HCEC 1CT (cell line): ENCODE measurements at places on chromosomes 7 and 10.

DNA sequence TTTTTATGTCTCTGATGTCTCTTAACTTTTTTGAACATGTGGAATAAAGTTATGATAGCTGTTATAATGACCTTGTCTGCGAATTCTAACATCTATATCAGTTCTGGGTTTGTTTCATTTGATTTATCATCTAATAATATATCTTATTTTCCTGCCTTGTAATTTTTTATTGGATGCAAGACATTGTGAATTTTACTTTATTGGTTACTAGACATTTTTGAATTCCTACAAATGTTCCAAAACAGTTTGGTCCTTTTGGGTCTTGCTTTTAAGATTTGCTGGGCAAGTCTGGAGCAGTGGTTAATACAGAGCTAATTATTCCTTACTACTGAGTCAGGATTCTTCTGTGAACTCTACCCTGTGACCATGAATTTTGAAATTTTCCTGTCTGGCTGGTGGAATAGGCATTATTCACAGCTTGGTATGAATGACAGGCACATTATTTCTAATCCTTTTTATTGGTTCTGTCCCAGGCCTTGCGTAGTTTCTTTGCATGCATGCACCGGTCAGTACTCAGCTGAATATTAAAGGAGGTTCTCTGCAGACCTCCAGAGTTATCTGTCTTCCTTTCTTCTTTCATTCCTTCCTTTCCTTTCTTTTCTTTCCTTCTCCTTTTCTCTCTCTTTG lies 9.0 kb downstream of the CUTC start:
- DNase-seq, result peak; percentile 27

GRCh38 chr7:2172311-2173188 lies 60.2 kb downstream of the MAD1L1 start:
- peak; percentile 85 for DNase-seq

DNA sequence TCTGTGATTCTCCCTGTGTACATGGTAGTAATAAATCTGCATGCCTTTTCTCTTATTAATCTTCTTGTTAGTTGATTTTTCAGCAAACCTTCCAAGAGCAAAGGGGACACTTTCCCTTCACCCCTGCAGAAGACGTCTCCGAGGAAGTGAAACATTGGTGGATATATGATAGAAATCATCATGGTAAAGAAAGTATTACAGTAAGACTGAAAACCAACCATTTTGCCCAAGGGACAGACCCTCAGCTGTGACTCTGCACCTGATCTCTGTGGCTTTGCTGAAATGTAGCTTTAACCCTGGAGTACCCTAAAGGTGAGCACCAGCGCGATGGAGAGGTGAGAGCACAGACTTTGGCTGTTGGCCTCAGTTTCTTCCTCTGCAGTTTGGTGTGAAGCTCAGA lies 32.8 kb upstream of the MYO3A start:
- DNase-seq, result no peak

- no peak for DNase-seq
These were observed 8.9 kb upstream of the MRPS24 start for GRCh38 chr7:43877968-43878864.

GRCh38 chr7:128398016-128398840 lies 11.6 kb downstream of the IMPDH1 start:
- DNase-seq, result no peak

- peak; percentile 64 for DNase-seq
These were observed 32.3 kb downstream of the REEP3 start for GRCh38 chr10:63553473-63553872.

GRCh38 chr10:130485236-130485957 lies 349.2 kb downstream of the GLRX3 start:
- no peak for DNase-seq

DNA sequence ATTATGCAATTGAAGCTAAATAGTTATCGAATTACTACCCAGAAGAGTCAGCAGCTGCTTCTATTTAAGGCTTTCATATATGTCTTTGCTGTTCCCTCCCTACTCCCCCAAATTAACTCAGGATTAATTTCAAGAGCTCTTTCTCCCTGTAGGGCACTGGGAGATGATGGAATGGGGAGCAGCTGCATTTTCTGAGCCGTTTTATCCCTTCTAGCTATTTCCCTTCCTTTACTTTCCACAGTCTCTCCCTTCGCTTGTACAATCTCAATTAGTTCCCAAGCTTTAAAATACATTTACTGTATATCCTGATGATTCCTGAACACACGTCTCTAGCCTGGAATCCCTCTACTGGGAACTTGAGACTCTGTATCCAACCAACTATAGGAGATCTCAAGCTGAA lies 19.8 kb upstream of the TSPAN12 start:
- peak; percentile 28 for DNase-seq

GRCh38 chr7:39602351-39602750 lies 21.0 kb upstream of the RALA start:
- peak; percentile 71 for DNase-seq

- no peak for DNase-seq
These were observed 46.4 kb upstream of the KMT2E start for GRCh38 chr7:104967595-104967994.

DNA sequence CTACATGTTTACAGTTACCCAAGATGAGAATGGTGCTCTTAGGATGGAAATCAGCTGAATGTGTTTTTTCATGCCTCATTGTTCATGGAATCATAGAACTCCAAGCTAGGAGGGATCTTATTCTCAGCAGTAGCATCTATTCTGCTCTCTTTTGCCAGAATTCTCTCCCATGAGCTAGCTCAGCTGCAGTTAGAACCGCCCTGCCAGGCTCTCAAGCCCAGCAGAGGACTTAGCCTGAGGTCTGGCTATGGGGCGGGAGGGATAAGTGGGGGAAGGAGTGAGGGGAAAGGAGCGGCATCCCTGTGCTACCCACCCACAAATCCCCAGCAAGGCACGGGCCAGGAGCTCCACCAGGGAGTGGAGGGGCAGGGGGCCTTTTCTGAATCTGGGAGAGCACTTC lies 120.7 kb upstream of the PLXNA4 start:
- no peak for DNase-seq

DNA sequence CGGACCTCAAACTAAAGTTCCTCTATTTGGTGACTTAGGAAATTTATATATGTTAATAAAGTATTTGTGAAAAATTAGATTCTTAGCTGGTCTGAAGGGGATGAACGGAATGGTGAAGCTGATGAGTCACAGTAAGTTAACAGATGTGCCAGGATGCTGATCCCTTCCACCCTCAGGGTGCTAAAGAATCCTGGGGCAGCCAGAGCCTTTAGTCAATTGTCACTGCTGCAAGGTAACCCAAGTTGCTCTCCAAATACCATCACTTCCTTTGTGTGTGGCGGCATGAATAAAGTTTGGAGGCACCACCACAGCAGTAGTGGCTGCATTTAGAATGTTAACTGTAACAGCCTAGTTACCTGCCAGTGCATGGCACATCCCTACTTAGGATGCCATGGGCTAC lies 222.6 kb upstream of the PPP1R3A start:
- peak; percentile 20 for DNase-seq

DNA sequence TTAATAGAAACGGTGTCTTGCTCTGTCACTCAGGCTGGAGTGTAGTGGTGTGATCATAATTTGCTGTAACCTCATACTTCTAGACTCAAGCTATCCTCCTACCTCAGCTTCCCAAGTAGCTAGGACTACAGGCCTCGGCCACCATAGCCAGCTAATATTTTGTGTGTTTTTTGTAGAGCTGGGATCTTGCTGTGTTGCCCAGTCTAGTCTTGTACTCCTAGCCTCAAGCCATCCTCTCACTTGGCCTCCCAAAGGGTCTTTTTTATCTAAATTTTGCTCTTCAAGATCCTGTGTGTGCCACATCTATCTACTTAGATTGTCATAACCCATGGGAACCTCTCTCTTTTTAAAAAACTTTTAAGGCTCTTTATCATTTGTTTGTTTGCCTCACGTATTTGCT lies 50.5 kb downstream of the ANKIB1 start:
- no peak for DNase-seq

DNA sequence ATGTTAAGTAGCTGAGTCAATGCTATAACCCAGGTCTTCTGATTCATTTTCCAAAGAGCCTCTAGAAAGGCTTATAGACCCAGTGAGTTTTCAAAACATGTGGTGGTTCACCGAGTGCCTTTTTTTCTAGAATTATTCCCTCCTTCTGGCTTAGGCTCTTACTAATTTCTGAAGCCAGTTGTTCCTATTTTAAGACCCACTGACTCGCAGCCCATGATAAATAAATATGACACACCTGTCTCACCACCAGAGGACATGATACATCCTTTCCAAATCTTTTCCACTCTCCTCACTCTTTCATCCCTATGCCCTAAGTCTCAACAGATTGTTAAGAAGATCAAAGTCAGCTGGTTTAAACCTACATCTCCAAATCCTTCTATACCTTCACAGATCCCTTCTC lies 126.0 kb upstream of the WNT16 start:
- DNase-seq, result peak; percentile 48

- DNase-seq, result peak; percentile 2
These were observed 967.8 kb upstream of the SORCS1 start for GRCh38 chr10:108132303-108132702.

- DNase-seq, result no peak
These were observed 9.1 kb downstream of the FOXK1 start for GRCh38 chr7:4690953-4691856.

GRCh38 chr7:5350174-5350463 lies 67.4 kb downstream of the SLC29A4 start:
- no peak for DNase-seq

DNA sequence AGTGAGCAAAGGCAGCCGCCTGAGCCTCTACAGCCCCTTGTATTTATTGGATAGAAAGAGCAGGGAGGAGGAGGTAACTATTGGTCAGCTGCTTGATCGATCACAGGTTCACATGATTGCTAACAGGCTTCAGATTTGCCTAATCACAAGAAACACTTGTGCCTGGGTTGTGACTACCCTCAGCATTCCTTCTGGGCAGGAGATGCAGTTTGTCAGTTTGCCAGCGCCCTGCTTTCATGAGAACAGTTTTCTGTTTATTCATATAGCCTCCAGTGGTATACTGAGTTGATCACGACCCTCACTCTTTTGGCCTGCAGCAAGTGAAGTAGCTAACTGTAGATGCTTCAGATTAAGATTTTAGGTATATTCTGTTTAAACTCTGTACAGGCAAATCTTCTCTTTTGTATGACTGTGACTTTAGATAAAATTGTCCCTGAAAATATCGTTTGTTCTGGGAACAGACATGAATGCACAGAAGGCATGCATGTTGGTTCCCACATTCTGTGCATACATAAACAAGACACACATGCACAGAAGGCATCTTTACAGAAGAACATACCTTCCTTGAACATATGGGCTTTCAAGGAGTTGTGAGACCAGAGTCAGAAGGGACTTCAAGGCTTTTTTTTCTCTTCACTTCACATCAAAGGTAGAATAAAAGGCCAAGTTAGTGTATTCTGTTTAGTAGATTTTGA lies 422.4 kb upstream of the STEAP1 start:
- no peak for DNase-seq

DNA sequence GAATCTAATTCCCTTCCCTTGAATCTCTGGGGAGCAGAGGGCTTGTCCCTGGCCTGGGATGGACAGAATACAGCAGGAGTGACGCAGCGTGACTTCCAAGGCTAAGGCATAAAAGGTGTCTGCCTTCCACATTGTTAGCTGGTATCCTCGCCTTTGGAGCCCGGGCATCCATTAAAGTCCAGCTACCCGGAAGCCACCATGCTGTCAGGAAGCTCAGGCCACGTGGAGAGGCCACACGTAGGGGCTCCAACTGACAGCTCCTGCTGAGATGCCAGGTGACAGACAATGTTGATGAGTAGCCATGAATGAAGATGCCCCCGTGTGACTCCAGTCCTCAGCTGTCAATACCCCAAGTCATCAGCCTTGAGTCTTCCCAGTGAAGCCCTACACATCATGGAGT lies 99.9 kb downstream of the OAT start:
- DNase-seq, result no peak

DNA sequence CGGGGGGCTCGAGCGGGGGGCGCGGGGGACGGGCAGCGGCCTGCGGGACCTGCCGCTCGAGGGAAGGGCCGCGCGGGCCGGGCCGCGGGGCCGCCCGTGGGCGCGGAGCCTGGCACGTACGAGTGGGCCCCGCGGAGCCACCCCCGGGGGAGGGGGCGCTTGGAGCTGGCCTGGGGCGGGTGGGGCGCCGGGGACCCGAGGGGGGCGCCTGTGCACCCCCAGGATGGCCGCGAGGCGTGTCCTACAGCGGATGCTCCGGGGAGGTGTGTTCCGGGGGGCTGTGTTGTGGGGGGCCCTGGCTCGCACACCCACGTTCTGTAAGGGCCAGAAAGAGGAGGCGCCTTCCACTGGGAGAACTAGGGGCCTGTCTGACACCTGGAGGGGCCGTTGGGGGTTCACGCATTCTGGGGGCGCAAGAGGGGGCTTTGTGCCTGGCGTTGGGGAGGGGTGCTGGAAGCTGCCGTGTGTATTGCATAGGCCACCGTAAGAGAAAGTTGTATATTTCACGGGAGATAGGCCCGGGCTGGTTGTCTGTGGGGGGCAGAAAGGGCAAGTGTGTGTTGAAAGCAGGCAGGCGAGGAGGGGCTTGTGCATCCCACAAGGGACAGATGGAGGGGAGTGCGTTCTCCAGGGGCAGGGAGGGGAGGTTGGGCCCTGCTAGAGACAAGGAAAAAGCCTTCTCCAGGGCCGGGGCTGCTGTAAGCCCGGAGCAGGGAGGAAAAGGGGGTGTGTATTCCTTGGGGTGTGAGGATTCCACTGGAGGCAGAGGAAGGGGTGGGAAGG lies 663 bp downstream of the VPS37D start:
- no peak for DNase-seq

DNA sequence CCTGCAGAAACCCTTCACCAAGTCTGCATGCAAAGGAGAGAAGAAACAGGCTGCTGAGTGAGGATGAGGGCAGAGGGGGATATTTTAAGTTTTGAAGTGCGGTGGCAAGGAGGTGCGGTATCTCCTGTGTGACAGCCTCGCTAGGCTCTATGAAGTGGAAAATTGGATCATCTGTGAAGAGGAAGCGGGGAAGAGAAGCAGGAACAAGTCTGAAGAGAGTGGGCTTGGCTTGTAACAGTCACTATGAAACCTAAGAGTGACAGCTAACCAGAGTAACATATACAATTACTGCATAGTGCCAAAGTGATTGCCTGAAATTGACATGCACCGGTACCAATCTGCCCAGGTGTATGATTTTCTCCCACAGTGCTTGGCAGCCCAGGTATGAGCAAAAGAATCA lies 287.5 kb upstream of the KLF14 start:
- DNase-seq, result no peak

DNA sequence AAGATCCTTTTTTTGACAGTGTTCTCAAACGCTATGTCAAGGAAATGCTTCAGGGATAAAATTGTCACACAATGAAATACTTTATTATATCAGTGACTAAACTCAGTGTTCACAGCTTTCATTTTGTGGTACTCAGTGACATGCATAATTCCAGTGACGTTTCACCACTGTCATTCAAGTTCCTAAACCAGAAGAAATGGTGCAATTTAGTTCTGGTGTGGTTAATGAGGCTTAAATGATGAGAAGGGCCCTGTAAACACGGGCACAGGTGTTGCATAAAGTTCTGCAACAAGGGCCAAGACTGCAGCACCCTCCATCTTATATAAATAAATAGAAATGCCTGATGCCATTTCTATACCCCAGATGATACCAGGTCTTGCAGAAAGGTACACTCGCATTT lies 1247.1 kb downstream of the GATA3 start:
- no peak for DNase-seq
